ENCODE measurements at places on chromosomes 2 and 18.

DNA sequence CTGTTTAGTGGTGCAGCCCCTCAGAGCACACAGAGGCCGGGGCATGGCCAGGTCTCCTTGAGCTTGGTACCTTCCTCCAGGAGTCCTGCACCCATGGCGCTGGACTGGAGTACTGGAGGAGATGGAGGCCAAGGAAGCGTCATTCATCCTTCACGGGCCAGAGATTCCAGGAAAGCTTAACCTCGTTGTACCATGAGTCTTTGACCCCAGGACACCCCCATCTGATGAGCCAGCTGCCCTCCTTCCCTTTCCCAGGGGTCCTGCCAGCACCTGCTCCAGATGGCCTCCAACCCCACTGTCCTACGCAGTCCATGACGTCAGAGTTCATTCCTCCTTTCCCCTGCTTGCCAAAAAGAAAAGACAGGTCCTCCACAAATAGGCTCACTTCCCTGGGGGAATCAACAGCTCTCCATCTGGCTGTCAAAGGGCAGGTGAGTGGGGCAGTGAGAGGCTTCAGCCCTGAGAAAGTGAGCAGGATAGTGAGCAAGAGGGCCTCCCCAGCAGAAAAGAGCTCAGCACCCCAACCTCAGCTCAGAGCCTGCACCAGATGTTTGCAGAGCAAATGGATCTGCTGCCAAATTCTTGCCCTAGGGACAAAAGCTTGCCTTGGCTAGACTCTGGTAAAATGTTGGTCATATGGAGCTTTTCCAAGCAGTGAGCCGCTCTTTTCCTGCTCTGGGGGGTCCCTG lies 4.5 kb upstream of the NPPC start:
- H3K27ac ChIP-seq = no peak overlapping the region
- DNase-seq = no peak
- H3K4me1 ChIP-seq = peaks cover 8% of the 10 kb centered on the region

DNA sequence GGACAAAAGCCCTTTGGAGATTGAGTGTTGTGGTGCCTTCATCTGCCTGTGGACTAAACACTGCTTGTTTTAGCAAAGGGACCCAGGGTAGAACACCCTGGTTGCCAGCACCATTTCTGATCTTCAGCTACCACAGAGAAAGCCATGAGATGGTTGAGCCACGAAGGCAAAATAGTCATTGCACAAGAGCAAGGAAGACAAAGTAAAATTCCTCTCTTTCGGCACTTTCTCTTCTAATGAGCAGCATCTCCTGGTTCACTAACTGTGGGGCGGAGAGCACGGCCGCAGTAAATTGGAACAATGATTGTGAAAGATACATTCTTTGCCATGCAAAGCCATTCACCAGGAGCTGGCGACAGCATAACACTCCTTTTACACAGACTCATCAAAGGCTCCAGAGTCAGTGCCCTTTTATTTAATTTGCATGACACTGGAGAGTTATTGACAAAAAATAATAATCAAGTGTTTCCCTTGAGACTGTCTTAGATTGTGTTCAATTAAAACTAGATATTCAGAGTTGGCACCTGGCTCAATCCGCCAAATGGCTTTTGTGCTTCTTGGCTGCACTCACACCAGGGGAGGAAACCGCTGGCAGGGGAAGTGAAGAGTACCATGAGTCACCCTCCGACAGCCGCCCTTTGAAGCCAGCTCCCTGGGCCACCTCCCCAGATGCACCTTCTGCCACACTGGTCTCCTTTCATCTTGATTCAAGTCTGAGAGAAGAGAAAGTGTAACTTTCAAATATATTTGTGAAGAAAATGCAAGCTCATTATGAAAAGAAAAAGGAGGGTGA lies 100.5 kb upstream of the MEIS1 start:
- no peaks in the 10 kb centered on the region for H3K4me1 ChIP-seq
- H3K36me3 ChIP-seq = no peaks in the 10 kb centered on the region
- H3K27ac ChIP-seq = no peak overlapping the region
- H3K27me3 ChIP-seq = no peaks in the 10 kb centered on the region
- DNase-seq = no peak

GRCh38 chr2:88117973-88118372 lies 9.9 kb downstream of the FABP1 start:
- no peak for DNase-seq
- H3K4me3 ChIP-seq = no peak overlapping the region
- H3K27me3 ChIP-seq = peaks cover 1% of the 10 kb centered on the region
- no peaks in the 10 kb centered on the region for H3K4me1 ChIP-seq
- no peak overlapping the region for H3K27ac ChIP-seq

GRCh38 chr2:174595116-174595809 lies 2.3 kb downstream of the WIPF1 start:
- H3K36me3 ChIP-seq = peaks cover 11% of the 10 kb centered on the region
- H3K27me3 ChIP-seq = peaks cover 53% of the 10 kb centered on the region
- peak overlapping the region; percentile 94 for H3K4me3 ChIP-seq
- H3K4me1 ChIP-seq = peaks cover 69% of the 10 kb centered on the region
- DNase-seq = peak; percentile 64

DNA sequence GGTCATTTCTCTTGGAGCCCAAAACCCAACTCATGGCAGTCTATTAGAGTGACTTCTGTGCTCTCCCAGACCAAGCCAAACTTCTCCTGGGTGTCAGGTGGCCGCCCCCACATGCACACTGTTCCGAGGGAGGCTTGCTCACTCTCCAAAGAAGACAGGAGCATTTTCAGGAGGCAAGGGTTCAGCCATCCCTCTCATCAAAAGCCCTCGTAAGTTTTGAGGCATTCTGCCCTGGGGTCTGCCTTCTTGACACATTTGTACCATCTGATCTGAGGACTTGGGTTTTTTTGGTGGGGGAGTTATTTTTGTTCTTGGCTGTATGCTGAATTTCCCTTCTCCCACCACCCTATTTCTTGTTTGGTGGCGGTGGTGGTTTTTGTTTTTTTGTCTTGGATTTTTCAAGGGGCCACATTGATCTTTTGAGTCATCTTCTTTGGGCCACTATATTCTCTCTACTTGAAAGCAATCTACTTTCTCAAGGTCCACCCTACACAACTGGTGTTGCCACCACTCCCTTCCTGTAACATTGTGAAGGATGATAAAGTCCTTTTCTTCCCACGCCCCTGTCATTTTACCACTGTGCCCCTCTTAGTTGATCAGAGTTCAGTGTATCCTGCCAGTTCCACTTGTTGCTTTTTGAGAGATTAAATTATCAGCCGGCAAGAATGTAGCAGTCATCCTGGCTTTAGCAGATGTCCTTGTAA lies 255.8 kb downstream of the CYP26B1 start:
- no peak for DNase-seq
- no peaks in the 10 kb centered on the region for H3K4me1 ChIP-seq

DNA sequence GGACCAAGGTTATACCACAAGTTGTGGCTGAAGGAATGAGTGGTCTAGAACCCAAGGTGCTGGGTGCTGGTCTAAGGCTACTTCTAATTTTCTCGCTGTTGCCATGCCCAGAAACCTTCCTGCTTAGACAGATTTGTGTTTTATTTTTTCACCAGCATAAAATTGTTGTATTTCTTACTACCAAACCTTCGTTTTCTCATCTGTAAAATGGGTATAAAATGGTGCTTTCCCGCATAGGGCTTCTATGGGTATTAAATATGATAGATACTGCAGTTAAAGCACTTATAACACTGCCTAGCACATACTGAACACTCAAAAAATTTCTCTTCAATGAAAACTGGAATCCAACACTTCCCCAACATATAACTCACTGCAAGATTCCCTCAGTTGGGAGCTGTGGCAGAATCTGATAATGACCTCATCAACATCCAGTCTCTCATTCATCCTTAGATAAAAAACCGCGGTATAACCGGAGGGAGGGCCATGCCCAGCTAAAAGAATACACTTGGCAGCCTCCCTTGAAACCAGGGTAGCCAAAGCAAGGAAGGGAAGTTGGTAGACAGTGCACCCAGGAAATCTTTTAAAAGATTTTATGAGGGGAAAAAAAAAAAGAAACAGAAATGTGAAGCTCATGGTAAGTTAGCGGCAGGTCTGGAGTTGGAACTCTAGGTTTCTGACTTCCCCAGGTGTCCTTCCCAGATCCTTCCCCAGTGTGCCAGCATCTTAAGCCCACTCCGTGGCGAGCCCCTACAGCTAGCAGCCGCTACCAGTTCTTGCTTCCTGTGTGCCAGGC lies 1.2 kb downstream of the NEMP2 start:
- no peak for DNase-seq
- peaks cover 12% of the 10 kb centered on the region for H3K27me3 ChIP-seq
- H3K27ac ChIP-seq = peak overlapping the region; percentile 99
- H3K36me3 ChIP-seq = peaks cover 9% of the 10 kb centered on the region

DNA sequence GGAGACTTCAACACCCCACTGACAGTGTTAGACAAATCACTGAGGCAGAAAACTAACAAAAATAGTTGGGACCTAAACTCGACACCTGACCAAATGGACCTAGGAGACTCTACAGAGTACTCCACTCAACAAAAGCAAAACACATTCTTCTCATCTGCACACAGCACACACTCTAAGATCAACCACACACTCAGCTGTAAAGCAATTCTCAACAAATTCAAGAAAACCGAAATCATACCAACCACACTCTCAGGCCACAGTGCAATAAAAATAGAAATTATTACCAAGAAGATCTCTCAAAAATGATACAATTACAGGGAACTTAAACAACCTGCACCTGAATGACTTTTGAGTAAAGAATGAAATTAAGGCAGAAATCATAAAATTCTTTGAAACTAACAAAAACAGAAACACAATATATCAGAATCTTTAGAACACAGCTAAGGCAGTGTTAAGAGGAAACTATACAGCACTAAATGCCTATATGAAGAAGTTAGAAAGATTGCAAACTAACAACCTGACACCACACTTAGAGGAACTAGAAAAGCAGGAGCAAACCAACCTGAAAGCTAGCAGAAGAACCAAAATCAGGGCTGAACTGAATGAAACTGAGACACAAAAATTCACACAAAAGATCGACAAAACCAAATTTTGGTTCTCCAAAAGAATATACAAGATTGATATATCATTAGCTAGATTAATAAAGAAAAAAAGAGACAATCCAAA lies 46.3 kb downstream of the RTTN start:
- peaks cover 75% of the 10 kb centered on the region for H3K36me3 ChIP-seq
- H3K27me3 ChIP-seq = peaks cover 1% of the 10 kb centered on the region
- no peak overlapping the region for H3K4me3 ChIP-seq
- DNase-seq = no peak

- peaks cover 3% of the 10 kb centered on the region for H3K36me3 ChIP-seq
- DNase-seq = no peak
- H3K4me1 ChIP-seq = no peaks in the 10 kb centered on the region
- peaks cover 7% of the 10 kb centered on the region for H3K27me3 ChIP-seq
- H3K27ac ChIP-seq = no peak overlapping the region
- no peak overlapping the region for H3K4me3 ChIP-seq
Observed at GRCh38 chr2:233223059-233223894, 28.2 kb upstream of the ATG16L1 start.

- no peaks in the 10 kb centered on the region for H3K27me3 ChIP-seq
- peaks cover 5% of the 10 kb centered on the region for H3K36me3 ChIP-seq
- H3K27ac ChIP-seq = no peak overlapping the region
- no peaks in the 10 kb centered on the region for H3K4me1 ChIP-seq
Observed at GRCh38 chr2:144702051-144702450, 182.1 kb upstream of the ZEB2 start.

DNA sequence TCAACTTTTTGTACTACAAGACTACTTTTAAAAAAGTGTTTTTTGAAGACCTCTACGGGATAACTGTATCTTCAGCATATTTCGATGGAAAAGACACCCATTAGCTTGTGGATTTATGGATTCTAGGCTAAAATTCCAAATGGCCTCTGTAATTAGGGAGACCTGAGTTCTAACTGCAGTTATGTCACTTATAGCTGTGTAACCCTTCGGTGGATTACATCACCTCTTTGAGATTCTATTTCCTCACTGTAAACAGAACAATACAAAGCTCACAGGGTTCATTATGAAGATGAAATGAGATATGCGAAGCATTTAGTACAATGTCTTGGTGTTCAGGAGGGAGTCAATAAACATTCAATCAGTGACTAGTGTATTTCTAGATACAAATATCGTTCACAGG lies 24.2 kb downstream of the LMAN2L start:
- H3K27ac ChIP-seq = no peak overlapping the region
- peaks cover 27% of the 10 kb centered on the region for H3K36me3 ChIP-seq
- H3K4me1 ChIP-seq = no peaks in the 10 kb centered on the region
- peaks cover 3% of the 10 kb centered on the region for H3K27me3 ChIP-seq
